ENCODE measurements at places on chromosomes 6 and 20.

- no peak for DNase-seq
Measured at GRCh38 chr6:65671922-65672321, 35.1 kb downstream of the EYS start.

- no peak for DNase-seq
Measured at GRCh38 chr6:159801935-159802334, 1.9 kb downstream of the PNLDC1 start.

DNA sequence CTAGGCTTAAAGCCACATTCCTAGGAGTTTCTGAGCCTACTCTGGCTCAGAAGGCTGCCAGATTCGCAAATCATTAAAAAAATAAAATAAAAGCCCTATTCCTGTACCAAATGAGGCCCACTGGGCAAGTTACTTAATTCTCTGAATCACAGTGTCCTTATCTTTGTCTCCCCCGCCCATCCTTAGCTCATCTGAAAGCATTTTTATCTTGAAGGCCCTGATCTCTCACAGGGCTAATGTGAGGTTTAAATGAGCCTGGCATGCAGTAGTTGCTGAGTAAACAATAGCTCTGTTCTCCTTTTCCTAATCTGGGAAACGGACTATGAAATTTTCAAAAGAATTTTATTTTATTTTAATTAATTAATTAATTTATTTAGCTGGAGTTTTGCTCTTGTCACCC, 2.1 kb upstream of the ZBTB12 start:
- no peak for DNase-seq

GRCh38 chr6:41367061-41367460, 31.7 kb downstream of the NCR2 start:
- DNase-seq, result no peak

GRCh38 chr6:157513619-157514485, 132.9 kb downstream of the ZDHHC14 start:
- no peak for DNase-seq

DNA sequence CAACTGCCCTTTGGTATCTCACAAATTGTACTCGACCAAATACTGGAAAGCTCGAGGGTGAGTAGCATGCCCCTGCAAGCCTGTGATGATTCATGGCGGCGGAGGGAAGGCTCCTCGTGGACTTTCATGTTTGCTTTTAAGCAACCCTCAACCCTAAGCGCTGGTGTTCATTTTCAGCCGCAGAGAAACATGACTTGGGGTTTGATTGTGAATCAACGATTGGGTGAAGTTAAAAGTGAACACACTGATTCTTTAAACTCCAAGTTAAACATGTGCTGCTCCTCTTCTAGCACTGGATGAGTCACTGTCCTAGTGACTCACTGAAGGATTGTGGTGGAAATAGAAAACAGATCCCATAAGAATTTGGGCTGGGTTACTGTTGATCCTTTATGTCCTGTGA, 8.3 kb downstream of the CD109 start:
- DNase-seq, result no peak

- DNase-seq, result no peak
Measured at GRCh38 chr6:49410564-49410963, 52.5 kb downstream of the MMUT start.

- no peak for DNase-seq
Measured at GRCh38 chr20:44204156-44204831, 6.3 kb downstream of the OSER1 start.

- no peak for DNase-seq
Measured at GRCh38 chr6:39197922-39198500, 31.3 kb downstream of the KCNK5 start.

DNA sequence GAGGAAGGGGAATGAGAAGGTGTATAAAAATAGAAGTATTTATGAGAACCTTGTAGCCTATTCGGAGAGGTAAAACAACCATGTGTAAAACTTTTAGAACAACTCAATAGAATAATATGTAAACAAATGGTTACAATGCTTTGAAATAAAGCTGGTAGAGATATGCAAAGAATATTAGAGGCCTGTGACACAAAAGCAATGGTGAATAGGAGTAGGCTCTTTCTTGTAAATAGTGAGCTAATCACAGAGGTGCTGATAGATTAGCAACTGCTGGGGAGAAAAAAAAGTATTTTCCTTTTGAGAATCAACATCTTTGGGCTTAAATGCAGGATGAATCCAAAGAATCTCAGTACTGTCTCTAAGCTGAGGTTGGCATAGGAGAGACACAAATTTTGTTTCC, 7.0 kb downstream of the TMEM200A start:
- DNase-seq, result no peak

GRCh38 chr6:24981386-24981760, 45.6 kb upstream of the RIPOR2 start:
- no peak for DNase-seq

GRCh38 chr6:113120582-113121285, 736.4 kb upstream of the MARCKS start:
- no peak for DNase-seq

GRCh38 chr6:14189074-14189473, 71.5 kb downstream of the CD83 start:
- no peak for DNase-seq

DNA sequence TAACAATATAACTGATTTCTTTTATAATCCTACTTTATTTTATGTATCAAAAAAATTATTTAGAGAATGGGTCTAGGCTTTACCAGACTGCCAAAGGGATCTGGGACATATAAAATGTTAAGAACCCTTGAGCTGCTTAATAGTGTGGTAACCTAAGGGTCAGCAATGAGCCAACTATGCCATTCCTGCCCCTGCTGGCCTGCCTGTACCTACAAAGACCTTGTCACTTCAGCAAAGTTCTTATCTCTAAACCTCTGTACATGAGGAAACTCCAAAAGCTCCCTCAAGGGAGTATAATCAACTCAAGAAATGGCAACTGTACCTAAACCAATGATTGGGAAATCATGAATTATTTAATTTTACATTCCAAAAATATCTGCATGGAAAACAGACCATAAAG, 266.9 kb downstream of the PKHD1 start:
- no peak for DNase-seq

- DNase-seq, result no peak
Measured at GRCh38 chr6:69791065-69791471, 5.7 kb downstream of the LMBRD1 start.

DNA sequence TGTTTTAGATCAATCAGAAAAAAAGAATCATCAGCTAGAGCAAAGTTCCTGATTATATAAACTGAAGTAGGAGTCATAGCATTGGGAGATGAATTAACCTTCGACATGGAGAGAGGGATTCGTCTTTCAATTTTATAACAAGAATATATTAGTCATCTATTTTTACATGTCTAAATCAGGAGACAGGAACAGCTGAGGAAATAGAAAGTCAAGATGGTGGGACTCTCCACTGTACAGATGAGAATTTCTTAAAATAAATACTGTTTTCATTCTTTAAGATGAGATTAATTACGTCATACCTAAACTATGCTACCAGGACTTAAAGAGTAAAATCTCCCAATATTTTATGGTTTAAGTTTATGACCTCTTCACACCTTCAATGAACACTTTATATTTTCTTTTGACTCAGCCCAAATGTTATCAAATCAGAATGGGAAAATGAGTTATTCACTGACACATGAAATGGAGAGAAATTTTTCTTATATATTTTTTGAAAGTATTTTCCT, 1137.7 kb downstream of the EPHA7 start:
- no peak for DNase-seq

DNA sequence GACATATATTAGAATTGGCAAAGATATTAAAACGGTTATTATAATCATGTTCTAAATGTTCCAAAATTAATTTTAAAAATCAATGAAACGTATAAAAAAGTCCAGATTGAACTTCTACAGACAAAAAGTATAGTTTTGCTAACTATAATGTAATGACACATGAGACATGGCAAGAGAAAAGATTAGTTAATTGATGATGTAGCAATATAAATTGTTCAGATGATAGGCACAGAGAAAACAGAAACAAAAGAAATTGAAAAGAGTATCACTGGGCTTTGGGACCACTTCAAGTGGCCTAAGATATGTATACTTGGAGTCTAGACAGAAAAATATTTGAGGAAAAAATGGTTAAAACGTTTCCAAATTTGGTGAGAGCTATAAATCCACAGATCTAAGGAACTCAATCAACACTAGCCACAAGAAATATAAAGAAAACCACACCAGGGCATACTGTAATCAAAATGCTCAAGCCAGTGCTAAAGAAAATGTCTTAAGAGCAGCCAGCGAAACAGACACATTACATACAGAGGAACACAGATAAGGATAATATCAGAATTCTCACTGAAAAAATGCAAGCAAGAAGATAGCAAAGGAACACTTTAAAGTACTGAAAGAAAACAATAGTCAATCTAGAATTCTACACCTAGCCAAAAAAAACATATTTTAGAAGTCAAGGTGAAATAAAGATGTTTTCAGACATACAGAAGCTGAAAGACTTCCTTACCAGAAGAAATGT, 172.6 kb upstream of the FOXQ1 start:
- DNase-seq, result no peak

DNA sequence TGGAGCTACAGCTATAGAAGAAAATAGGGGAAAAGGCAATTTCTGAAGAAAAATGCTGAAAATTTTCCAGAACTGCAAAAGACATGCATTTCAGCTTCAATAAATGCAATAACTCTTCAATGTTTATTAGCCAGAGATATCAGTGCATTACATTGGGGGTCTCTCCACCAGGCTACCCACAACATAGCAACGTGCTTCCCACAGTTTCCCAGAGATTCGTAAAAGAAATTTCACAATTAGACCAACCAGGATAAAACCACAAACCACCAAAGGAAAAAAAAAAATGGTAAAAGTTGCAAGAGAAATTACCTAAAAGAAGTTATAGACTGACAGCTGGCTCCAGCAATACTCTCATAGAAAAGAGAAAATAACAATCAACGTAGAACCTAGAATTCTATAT, 16.0 kb downstream of the LY86 start:
- no peak for DNase-seq

DNA sequence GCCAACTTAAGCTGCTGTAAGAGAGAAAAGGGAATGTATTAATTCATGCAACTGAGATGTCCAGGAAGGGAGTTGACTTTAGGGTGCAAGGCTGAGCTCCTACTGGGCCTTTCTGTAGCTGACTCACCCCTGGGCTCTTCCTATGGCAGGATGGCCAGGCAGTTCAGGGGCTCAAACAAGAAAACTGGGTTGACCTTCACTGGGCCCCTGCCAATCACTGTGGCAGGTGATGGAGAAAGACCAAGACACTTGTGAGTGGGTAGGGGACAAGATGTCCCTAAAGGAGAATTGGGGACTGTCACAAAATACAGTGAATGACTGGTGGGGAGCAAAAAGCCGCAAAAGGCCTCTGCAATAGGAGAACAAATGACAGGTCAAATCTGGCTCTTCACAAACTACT, 21.5 kb upstream of the RALGAPA2 start:
- no peak for DNase-seq

GRCh38 chr20:4894409-4894808, 106.9 kb downstream of the SLC23A2 start:
- no peak for DNase-seq

GRCh38 chr20:11833825-11834224, 83.9 kb upstream of the BTBD3 start:
- no peak for DNase-seq

- DNase-seq, result no peak
Measured at GRCh38 chr20:4449957-4450715, 271.6 kb upstream of the PRND start.

DNA sequence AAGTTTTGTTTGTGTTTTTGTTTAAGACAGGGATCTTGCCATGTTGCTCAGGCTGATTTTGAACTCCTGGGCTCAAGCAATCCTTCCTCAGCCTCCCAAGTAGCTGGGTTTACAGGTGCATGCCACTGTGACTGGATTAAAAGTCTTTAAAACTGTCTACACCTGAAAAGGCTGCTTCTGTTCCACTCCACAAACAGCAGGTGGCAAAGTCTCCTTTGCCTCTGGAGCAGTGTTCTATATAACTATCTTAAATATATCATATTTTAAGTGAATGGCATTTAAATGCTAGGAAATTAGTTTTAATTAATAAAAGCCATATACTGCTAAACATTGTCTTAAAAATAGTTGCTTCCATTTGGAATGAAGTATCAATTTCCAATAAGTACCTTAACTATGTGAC, 89.2 kb upstream of the BCLAF1 start:
- no peak for DNase-seq

DNA sequence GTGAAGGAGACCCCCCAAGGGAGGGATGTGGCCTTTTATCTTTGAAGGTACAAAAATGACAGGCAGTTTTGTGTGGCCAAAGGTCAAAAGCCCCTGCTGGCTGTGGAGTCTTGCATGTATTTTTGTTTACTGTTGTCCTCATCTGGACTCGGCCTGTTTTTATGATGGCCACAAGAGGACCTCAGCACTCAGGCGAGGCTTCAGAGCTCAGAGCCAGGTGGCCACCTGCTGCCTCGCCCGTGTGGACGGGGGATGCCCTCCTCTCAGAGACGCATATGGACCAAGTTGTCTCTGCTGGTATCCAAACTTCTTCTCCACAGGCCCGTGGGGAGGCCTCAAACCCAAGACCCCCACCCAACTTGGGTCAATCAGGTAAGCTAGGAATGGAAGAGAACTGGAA, 118.2 kb downstream of the DACT2 start:
- DNase-seq, result no peak

- DNase-seq, result no peak
Measured at GRCh38 chr6:119484598-119484997, 135.0 kb upstream of the MAN1A1 start.

- no peak for DNase-seq
Measured at GRCh38 chr6:114274836-114275235, 68.0 kb downstream of the HS3ST5 start.

DNA sequence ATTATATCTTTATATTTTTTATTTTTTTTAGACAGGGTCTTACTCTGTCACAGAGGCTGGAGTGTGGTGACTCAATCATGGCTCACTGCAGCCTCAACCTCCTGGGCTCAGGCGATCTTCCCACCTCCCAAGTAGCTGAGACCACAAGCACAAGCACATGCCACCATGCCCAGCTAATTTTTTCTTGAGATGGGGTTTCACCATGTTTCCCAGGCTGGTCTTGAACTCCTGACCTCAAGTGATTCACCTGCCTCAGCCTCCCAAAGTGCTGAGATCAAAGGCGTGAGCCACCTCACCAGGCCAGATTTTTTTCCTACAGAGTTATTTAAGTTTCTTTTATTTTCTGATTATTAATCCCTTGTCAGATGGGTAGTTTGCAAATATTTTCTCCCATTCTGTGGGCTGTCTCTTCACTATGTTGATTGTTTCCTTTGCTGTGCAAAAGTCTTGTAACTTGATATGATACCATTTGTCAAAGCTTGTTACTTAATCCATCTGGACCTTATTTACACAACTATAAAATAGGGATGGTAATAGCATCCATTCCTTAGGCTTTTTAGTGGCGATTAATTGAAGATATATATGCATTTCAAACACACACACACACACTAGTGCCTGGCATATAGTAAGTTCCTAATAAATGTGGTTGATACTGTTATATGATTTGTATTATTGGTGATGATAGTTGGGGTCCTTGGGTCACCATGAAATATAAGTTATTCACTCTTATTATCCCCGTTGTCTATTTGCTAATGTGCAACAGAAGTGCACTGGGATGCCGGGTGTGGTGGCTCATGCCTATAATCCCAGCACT, 187.1 kb downstream of the BCAS1 start:
- DNase-seq, result no peak
